ENCODE measurements at places on chromosomes 7 and 10.

GRCh38 chr7:99559175-99559915, 903 bp downstream of the ZNF655 start:
- no peak for DNase-seq

DNA sequence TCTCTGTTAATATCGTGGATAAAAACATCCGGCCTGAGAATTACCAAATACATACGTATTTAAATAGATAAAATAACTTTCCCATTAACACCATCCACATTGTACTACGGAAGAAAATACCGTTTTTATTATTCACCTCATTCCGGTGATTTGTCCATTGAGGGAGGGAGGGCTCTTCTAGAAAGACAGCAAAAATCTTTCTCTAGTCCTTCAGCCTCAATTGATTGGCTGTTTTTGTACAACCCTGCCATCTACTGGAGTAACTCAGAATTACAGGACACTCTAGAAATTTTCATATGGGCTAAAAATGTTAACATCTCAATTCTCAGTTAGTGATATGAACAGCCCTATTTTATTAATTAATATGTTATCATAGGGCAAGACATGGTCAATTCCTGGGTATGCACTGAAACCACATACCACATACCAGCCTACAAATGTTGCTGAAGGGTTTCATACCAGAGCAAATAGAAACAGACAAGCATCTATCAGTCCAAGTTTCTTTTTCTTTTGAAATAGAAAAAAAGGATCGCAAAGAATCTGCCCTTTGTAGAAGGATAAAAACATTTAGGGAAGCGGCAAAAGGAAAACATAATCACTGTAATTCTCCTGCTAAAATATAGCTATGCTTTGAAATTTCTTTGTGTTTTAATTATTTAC, 55.8 kb upstream of the CDCA7L start:
- DNase-seq = no peak

- DNase-seq = no peak
These were observed 357.1 kb downstream of the PCLO start for GRCh38 chr7:82805527-82805960.

DNA sequence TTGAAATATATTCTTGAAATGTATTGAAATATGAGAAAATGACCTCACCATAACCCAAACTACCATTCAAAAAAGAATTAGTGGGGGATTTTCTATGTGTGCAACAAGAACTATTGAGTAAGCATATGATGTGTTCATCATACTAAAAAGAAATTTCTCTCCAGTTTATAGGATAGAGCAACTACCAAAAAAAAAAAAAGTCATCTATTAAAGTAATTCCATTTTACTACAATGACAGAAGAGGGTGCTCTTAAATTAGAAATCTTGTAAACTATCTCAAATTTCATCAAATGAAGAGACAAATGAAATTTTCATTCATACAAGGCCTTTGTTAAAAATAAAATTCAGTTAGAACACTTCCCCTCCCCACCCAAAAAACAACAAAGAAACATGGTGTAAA, 195.4 kb upstream of the PLXDC2 start:
- DNase-seq = no peak

- DNase-seq = no peak
These were observed 229.0 kb downstream of the STK31 start for GRCh38 chr7:23938937-23939552.

- no peak for DNase-seq
These were observed 162.9 kb downstream of the GRK5 start for GRCh38 chr10:119370111-119370741.

GRCh38 chr10:14173391-14173705, 157.4 kb downstream of the FRMD4A start:
- no peak for DNase-seq

- DNase-seq = no peak
These were observed 2.1 kb downstream of the SNX10 start for GRCh38 chr7:26293569-26294308.

GRCh38 chr10:50540069-50540825, 83.5 kb downstream of the SGMS1 start:
- no peak for DNase-seq

DNA sequence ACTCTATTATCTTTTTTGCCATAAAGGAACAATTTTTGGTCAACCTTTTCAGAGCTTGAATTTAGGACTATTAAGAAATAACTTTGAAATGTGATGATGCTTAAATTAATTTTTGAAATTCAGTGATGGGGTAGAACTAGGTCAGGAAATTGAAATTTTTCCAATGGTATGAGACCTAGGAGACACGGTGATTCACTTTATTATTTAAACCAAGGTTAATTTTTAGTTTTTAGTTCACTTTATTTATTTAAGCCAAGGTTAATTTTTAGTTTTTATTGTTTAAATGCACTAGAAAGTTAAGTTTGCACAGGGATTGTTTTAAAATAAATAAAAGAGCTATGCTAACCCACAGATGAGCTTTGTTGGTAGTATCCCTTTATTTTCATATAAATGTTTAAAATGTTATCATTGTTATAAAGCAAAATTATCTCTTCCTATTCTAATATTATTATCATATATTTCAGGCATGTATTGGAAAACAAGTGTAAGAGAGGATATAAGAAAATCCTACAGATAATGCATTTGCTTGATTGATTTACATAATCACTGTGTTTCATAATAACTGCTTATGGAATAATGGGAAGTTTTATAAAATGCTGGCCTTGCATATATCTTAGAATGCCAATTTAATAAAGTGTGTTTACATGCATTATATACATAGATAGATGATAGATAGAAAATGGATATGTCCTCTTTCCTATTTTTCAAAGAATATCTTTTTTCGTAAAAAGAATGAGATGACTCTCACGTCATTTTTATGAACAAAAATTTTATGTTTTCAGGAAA, 163.6 kb downstream of the HGF start:
- DNase-seq = no peak

DNA sequence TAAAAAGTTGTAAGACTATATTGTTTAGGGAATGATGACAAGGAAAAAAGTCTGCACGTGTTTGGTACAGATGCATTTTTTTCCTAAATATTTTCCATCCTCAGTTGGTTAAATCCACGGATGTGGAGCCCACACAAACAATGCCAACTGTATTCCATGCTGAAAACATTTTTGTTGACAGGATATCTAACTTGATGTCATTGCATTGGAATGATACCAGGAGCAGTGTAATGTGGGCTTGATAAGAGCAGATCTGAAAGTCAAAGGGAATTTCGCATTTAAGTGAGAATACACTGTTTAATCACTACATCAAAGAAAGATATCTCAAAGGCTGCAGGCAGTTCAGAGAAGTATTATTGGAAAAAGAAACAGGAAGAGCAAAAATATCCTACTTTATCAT, 49.5 kb upstream of the TMEM140 start:
- DNase-seq = no peak

Measured in activated T-helper 1 cell treated with anti-CD3 and anti-CD28 coated beads, Interleukin-2, amount 50 U/mL, for 16 hours (primary cell).